ENCODE measurements at places on chromosomes 4 and X.

- DNase-seq = no peak
Observed at GRCh38 chr4:123390846-123391456, 5.6 kb upstream of the SPRY1 start.

DNA sequence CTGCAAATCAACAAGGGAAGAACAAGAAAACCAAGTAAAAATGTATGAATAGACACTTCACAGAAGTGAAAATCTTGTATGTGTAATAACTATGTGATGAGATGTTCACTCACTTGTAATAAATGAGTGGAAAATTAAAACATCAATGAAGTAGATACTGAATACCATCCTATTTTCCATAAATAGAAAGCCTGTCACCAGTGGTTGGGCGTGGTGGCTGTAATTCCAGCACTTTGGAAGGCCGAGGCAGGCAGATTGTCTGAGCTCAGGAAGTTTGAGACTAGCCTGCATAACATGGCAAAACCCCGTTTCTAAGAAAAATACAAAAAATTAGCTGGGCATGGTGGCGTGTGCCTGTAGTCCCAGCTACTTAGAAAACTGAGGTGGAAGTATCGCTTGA is 53.5 kb upstream of the SOD3 start:
- no peak for DNase-seq

GRCh38 chr4:10134141-10134540 is 17.5 kb upstream of the WDR1 start:
- no peak for DNase-seq

GRCh38 chr4:16875487-16875886 is 23.0 kb downstream of the LDB2 start:
- peak; percentile 45 for DNase-seq

- DNase-seq = no peak
Observed at GRCh38 chr4:79662651-79663050, 254.6 kb upstream of the GK2 start.

GRCh38 chrX:31287861-31288260 is 216.0 kb upstream of the FTHL17 start:
- DNase-seq = no peak

- DNase-seq = no peak
Observed at GRCh38 chrX:38919202-38919601, 117.9 kb downstream of the MID1IP1 start.

DNA sequence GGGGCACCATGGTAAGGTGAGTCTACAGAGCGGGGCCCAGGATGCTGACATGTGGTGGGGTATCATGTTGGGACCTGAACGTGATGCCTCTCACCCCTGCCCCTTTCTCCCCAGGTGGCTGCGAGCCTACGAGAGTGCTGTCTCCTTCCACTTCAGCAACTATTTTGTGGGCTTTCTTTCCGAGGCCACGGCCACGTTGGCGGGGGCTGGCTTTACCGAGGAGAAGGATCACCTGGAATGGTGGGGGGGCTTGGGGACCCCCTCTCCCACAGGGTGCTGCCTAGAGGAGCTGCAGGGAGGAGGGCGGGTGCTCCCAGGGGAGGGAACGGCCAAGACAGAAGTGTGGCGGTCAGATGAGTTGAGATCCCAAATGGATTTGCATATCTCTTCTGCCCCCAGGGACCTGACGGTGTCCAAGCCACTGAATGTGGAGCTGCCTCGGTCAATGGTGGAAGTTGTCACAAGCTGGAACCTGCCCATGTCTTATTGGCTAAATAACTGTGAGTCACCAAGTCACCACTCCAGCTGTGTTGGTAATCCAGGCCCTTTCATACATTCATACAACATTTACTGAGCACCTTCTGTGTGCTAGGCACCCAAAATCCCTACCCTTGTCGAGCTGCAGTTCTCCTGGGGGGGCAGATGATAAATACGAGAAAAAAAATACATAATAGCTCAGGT is 5.5 kb downstream of the PORCN start:
- no peak for DNase-seq

- DNase-seq = no peak
Observed at GRCh38 chr4:86549163-86549788, 44.8 kb upstream of the PTPN13 start.

Measured in HFF-Myc (cell line).